OCI-LY7 (cell line): ENCODE measurements at places on chromosomes 16 and 17. TPM values are rescaled to one million over a fixed set of nuclear protein-coding genes. Genes with fewer than 3 reads are reported as not detected.
A peak's percentile ranks its signal among the peaks of the same experiment; 100 is the strongest.

The PDE6G gene
- 0.44 TPM in 1 of 2 replicates, not detected in the other for total RNA-seq

The CD300LF gene
- not detected in 2 replicates for total RNA-seq

The SMIM5 gene
- total RNA-seq, result not detected in 2 replicates

The CA10 gene
- total RNA-seq, result not detected in 2 replicates

DNA sequence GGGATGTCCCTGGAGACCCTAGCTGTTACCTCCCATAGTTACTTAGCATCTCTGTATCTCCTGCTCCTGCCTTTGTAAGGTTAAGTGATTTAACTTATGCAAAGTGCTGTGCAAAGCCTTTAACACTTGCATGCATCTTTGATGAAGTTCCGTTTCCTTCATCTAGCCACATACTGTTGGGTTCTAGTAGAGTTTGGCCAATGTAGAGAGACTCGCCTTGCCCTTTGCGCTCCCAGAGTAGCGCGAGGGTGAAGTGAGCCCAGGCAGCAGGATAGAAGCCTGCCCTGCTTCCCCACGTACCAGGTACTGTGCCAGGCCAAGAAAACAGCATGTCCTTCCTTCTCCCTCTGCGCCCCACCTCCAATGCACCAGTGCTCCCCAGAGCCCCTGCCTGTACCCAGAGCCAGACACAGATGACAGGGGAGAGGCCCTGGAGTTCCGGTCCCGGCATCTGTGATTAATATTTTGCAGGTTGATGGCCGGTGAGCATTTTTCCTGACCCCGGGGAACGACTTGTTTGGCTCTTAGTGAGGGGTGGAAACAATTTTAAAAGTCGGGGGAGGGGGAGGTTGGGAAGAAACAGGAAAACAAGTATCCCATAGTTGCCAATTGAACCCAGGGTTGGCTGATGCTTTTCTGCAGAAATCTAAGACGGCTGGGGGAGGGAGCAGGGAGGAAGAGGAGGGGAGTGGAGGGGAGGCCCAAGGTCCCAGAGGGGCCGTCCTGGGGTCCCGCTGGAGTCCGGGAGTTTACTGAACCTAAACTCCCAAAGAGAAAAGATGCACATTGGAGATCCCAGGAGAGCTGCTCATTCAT is 13.1 kb upstream of the CDC42EP4 start:
- DNase-seq, result no peak

DNA sequence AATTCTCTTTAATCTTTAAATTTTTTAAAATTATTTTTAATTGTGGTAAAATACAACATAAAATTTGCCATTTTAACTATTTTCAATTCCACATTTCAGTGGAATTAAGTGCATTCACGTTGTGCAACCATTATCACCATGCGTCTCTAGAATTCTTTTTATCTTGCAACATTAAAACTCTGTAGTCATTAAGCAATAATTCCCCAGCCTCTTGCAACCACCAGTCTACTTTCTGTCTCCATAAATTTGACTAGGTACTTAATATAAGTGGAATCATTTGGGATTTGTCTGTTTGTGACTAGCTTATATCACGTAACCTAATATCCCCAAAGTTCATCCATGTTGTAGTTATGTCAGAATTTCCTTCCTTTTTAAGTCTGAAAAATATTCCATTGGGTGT is 79.1 kb downstream of the TAOK1 start:
- DNase-seq, result no peak

DNA sequence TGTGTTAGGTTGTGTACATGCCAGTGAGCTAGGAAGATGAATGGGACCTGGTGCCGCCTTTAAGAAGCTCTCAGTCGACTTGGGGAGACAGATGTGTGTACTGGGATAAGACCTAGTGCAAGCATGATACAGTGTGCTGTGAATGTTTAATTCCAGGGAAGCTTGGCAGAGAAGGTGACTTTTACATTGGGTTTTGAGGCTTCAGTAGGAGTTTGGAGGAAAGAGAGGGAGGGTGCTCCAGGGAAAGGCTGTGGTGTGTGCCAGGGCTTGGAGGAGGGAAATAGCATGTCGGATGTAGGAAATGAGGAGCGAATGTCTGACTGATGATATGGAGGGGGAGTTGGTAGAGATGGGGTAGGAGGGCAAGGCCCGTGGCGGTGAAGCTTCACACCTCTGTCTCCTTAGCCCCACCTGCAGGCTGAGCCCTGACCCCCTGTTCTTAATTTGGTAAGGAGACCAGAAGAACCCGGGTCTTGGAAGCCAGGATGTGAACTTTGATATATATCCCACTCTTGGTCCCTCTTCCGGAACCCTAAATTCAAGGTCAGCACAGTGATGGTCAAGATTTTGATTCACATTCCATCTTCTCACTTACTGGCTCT is 76.6 kb downstream of the PLCG2 start:
- peak; percentile 62 for DNase-seq

DNA sequence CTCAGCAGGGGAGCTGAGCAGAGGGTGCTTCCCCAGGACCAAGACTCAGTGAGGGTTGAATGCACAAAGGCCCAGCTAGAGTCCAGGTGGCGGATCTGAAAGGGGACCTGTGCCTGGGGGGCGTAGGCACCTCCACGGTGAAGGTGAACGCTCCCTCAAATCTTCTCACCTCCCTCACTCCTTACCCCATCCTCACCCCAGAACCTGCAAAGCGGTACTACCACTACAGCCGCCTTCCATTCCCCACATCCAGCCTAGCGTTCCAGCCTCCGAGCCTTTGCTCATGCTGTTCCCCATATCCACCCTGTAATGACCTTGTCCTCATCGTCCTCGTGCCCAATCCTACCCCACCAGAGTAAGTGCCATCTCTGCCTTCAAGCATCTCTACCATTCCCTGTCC is 30.6 kb downstream of the TRPV3 start:
- DNase-seq, result no peak

- DNase-seq, result no peak
Observed at GRCh38 chr16:75038036-75038858, 39.4 kb downstream of the ZNRF1 start.

DNA sequence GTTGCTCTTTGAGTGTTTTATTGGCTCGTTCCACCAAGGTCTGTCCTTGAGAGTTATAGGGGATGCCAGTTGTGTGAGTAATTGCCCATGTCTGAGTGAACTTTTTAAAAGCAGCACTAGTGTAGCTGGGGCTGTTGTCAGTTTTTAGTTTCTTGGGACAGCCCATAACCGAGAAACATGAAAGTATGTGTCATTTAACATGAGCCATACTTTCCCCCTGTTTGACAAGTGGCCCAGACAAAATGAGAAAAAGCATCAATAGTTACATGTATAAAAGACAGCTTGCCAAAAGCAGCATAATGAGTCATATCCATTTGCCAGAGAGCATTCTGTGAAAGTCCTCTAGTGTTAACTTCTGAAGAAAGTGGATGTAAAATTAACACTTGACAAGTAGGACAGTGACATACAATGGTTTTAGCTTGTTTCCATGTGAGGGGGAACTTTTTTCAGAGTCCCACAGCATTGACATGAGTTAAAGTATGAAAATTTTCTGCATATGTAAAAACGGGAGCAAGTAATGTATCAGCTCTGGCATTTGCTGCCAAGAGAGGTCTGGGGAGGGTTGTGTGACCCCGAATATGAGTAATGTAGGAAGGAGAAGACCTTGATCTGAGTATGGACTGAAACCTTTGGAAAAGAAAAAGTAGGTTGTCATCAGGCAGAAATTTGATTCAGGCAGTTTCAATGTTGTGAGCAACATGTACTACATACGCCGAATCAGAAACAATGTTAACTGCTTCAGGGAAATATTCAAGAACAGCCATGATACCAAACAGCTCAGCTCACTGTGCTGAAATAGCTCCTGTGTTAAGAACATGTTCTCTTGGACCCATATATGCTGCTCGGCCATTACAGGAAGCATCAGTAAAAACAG is 56.8 kb upstream of the ARL4D start:
- DNase-seq, result no peak

GRCh38 chr16:23640615-23640930 is 537 bp downstream of the PALB2 start:
- DNase-seq, result no peak

GRCh38 chr17:79608624-79608959 is 2.3 kb downstream of the RBFOX3 start:
- DNase-seq, result no peak

DNA sequence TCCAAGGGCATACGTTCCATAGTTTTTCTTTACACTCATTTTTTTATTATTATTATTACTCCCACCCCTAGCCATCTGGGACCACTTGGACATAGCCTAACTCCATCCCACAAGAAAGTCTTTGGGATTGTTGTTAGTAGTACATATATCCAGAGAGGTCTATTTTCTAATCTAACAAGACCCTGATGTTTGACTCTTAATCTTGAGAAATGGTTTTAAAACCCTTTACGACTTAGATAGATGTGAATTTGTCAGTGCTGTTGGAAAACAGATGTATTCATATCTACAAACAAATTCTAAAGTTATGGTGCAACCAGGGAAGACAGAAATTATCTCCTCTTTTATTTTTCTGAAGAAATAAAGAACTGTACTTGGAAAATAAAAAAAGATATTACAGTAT is 197.8 kb downstream of the CDH11 start:
- DNase-seq, result no peak

DNA sequence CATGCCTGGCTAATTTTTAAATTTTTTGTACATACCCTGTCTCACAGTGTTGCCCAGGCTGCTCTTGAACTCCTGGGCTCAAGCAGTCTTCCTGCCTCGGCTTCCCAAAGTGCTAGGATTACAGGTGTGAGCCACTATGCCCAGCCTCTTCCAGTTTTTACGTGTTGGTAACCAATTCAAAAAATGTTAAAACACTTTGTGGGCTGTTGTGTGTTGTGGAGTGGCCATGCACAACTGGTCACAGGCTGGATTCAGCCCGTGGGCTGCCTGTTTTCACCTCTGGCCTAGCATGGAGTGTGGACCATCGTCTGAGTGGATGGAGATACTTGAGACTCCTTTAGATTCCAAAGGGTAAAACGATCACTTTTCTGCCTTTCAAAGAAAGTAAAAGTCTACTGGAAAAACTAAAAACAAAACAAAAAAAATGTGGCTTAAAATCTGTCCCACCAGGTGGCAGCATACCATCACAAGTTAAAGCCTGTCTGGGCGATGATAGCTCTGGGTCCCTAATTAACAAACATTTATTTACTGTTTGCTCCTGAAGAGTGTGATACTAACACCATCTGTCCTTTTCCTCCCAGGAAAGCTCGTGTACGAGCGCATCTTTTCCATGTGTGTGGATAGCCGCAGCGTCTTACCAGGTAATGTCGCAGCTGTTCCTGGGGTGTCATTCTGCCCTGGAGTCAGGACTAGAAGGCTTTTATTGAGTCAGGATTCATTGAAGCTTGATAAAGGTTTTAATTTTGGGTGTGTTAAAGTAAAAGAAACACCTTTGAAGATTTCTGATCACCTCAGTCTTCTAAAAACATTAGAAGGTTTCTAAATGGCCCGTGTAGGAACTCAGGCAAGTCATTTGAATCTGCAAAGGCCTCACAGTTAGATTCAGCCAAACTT is 45.8 kb downstream of the VPS35L start:
- peak; percentile 24 for DNase-seq

DNA sequence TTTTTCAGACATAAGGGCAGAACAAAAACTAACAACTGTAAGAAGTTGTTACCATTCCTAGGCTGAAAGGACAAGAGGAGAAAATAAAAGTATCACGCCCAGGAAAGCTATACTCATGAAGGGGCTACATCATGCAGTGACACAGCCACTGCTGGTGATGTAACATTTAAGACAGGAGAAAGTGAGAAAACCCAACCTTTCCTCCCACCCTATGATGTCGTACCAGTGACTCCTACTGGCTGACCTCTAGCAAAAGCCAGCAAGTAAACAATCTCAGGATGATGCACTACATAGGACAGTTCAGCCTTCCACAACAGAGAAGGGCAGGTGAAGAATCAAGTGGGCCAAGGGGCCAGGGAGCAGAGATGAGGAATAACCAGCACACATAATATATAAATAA is 14.0 kb upstream of the OR1E2 start:
- peak; percentile 25 for DNase-seq

- DNase-seq, result no peak
Observed at GRCh38 chr17:39629898-39630297, 3.1 kb downstream of the PPP1R1B start.

- DNase-seq, result no peak
Observed at GRCh38 chr17:50059256-50059655, 3.3 kb downstream of the ITGA3 start.
